Fibroblast of skin of left quadriceps (primary cell): ENCODE measurements at places on chromosomes 5 and 9.

- peak; percentile 8 for DNase-seq
These were observed 106.0 kb downstream of the PHF2 start for GRCh38 chr9:93682155-93682968.

DNA sequence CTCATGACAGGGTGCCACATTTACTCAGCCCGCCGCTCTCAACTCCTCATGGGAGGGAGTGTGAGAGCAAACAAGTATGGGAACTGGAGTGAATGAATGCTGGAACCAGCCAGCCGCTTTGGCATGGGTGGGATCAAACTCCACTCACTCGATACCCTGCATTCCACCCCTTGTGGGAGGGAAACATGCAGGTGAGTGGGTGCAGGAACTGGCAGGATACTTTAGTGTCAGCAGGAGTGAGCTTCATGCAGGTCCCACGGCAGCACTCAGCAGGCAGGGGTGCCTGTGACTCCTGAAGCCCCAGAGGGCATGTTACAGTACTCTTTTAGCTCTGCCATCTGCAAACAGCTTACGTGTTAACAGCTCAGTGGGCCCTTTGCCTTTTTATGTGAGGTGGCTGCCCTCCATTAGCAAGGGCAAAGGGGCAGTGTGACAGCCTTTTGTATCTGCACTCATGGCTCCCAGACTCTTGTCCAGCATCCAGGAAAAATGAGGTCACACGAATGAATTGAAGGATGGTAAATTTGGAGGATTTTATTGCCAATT is 433.2 kb upstream of the NMUR2 start:
- DNase-seq = no peak

GRCh38 chr5:59591162-59591561 is 302.4 kb downstream of the PDE4D start:
- DNase-seq = no peak

GRCh38 chr5:158553195-158553961 is 546.3 kb downstream of the EBF1 start:
- DNase-seq = peak; percentile 94

GRCh38 chr9:29806937-29807618 is 2233.8 kb upstream of the C9orf72 start:
- DNase-seq = no peak

GRCh38 chr9:93902780-93903655 is 52.1 kb downstream of the BARX1 start:
- DNase-seq = no peak

- no peak for DNase-seq
These were observed 111.9 kb downstream of the ZNF354C start for GRCh38 chr5:179171816-179172745.

GRCh38 chr9:21777701-21778100 is 24.7 kb upstream of the MTAP start:
- peak; percentile 92 for DNase-seq
